LoVo (cell line): ENCODE measurements at places on chromosomes 4 and X.

DNA sequence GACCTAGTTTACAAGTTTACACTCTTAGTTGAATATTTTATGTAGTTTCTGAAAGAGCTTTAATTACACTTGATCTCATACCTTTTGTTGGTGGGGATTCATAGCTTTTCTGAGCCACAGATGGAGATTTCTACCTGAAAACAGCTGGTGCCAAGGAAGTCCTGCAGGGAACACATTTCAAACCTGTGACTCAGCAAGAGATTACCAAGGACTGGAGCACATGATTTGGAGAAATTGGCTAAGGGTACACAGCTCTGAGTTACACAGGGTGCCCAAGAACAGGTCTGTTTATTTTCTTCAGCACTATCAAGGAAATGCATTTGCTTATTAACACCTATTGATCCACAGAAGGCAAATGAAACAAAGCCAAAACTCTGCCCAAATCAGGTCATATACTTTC is 691.5 kb downstream of the KCTD8 start:
- peak; percentile 18 for DNase-seq

DNA sequence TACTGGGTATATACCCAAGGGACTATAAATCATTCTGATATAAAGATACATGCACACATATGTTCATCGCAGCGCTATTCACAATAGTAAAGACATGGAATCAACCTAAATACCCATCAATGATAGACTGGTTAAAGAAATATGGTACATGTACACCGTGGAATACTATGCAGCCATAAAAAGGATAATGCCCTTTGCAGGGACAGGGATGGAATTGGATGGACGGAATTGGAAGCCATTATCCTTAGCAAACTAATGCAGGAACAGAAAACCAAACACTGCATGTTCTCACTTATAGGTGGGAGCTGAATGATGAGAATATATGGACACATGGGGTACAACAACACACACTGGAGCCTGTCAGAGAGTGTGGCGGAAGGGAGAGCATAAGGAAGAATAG is 55.9 kb downstream of the DCK start:
- no peak for DNase-seq

DNA sequence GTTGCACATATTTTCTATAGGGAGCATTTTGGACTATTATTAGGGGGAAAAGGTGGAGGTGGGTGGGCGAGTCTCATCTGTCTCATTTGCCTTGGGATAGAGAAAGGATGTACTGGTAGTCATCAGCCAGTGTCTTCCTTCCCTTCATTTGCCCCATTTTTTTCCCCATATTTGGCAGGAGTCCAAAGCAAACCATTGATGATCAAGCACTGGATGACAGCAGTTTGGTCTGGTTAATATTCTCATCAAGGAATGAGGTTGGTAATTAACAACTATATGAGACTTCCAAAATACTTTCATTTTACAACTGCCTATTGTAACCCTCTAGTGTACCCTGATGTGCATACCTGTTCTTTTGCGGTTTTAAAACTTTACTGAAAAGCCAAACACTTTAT is 22.6 kb upstream of the IGFBP7 start:
- no peak for DNase-seq

GRCh38 chrX:20059467-20060128 is 57.1 kb downstream of the MAP7D2 start:
- DNase-seq = no peak

DNA sequence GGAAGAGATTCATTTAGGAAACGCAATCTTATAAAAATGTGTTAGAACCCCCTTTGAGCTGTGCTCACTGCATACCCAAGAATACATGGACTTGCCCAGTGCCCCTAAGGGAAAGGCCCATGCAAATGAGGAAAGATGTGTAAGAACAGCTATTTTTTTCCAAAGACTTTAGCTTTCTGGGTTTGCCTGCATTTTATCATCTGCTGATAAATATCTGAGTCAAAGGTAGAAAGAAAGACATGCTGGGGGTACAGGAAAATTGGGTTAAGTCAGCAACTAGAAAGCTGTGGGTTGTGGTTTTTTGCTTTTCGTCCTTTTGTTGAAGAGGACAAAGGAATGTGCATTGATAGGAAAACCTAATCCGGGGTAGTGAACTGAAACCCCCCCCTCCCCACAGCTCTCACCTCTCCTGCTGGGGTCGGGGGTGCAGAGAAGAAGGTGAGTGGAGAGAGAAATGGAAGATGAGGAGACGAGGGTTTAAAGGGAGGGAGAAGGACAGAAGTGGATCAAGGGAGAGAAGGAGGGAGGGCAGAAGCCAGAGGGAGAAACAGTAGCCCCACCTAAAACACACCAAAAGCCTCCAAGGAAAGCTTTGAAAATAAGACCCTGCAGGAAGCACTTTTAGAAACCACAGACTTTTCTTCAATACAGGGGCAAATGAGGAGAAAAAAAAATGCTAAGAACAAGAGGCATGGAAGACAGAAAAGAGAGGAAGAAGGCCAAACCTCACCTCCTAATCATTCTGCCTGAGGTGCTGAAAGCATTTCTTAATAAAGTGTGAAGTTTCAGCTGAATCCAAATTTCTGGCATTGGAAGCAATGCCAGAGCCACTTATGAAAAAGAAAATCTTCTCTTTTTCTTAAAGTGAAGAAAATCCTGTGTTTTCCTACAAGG is 49.3 kb downstream of the KDR start:
- DNase-seq = no peak

DNA sequence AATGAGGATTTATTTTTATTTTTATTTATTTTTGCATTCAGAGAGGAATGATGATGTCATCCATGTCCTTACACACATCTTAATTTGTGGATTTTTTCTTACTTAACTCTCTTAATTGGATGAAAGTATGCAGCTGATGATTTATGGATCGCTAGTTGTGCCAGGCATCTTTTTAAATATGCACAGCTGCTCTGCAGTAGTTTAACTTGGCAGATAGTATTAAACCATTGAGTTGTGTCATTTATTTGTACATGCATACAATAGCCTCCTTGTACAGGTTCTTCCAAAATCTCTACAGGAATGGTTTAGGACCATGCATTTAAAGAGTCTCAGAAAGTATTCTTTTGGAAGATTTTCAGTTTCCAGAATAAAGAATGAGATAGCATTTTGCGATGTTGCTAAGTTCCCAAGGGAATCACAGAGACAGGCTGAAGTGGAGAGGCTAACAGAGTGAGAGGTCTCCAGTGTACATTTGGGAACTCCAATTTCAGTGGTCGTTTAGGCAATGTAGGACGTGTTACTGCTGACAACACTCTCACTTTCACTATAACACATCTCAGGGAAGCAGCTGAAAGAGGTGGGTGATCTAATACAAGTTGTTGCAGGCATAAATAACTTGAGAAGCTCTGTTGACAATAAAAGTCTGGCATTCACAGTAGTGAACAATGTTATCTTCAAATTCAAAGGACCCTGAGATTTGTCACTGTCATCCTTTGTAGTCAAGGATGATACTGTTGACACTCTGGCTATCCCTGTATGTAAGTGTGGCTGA is 49.9 kb upstream of the SCRG1 start:
- DNase-seq = no peak

DNA sequence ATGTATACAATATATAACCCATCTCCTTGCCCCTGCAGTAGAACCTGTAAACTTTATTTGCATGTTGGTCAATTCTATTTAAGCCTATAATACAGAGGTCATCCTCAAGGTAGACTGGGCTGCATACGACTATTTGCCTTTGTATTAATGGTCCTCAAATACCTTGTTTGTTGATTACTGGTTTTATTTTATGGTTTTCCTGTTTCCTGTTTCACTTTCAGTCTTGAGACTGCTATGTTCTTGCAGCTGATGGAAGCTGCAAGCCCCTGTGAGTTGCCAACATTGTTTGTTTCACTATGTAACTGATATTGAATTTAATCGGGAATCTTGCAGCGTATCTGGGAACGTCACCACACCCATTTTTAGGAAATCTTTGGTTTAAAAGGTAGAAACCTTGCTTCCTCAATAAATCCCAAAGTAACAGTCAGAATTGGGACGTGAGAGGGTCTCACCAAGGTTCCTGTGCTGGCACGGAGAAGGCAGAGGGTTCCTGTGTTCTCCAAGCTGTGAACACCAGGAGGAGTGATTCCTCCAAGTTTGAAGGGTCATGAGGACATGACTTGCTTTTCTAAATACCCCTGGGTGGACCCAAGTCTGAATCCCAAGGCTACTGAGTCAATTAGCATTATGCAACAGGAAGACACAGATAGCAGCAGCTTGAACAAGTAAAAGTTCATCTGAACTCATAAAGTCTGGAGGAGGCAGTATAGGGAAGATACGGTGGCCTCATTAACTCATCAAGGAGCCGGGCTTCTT is 110.6 kb upstream of the PNPLA4 start:
- no peak for DNase-seq

- DNase-seq = peak; percentile 26
These were observed 30.5 kb upstream of the LIMCH1 start for GRCh38 chr4:41507291-41507947.

GRCh38 chr4:6206771-6207290 is 6.5 kb upstream of the JAKMIP1 start:
- DNase-seq = no peak

DNA sequence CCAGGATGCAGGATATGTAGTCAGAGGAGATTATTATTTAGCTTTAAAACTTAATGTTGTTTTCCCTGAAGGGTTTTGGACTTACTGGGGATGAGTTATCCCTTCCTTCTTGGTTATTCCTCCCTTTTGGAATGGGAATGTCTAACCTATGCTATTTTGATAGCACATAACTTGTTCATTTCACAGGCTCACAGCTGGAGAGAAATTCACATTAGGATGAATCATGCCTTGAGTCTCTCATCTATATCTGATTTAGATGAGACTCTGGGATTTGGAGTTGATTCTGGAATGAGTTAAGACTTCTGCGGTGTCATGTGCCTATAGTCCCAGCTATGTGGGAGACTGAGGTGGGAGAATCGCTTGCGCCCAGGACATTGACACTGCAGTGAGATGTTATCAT is 81.1 kb downstream of the ATP11C start:
- no peak for DNase-seq

- no peak for DNase-seq
These were observed 8.7 kb downstream of the ATP11C start for GRCh38 chrX:139924069-139924695.

- no peak for DNase-seq
These were observed 26.5 kb downstream of the GUCY1A1 start for GRCh38 chr4:155693015-155693663.

DNA sequence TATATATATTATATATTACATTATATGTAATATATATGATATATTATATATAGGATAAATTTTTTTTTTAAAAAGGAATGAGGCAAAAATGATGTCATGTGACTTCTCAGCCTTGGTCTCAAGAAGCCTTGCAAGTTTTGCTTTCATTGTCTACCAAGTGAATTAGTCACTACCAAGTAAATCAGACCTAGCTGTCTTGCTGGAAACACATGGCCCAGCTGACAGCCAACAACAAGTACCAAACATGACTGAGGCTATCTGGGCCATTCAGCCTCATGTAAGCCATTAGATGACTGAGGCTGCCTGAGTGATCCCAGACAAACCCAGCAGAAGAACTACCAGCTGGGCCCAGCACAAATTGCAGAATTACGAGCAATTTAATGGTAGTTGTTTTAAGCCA is 44.9 kb downstream of the HAND2 start:
- no peak for DNase-seq

GRCh38 chr4:138392751-138393308 is 150.7 kb upstream of the SLC7A11 start:
- no peak for DNase-seq

GRCh38 chrX:26442340-26442739 is 226.4 kb downstream of the MAGEB5 start:
- DNase-seq = no peak

GRCh38 chr4:101584306-101584705 is 206.2 kb upstream of the BANK1 start:
- DNase-seq = no peak
